Frontal cortex (tissue), 4 donors: ENCODE measurements at places on chromosomes 4 and X.
A peak's percentile ranks its signal among the peaks of the same experiment; 100 is the strongest.

- no peak for DNase-seq
Observed at GRCh38 chr4:38684271-38684670, 20.3 kb downstream of the KLF3 start.

GRCh38 chr4:80335554-80336358, at the start of gene CFAP299:
Gene CFAP299, plus strand, starts transcription at chr4:80335730.
- DNase-seq, result peak; percentile 40

GRCh38 chr4:52750819-52751486, at the start of gene ERVMER34-1:
Gene ERVMER34-1, minus strand, starts transcription at chr4:52751425. Its CDS starts 5,905 bp downstream, at chr4:52745520.
- peak; percentile 22 for DNase-seq

DNA sequence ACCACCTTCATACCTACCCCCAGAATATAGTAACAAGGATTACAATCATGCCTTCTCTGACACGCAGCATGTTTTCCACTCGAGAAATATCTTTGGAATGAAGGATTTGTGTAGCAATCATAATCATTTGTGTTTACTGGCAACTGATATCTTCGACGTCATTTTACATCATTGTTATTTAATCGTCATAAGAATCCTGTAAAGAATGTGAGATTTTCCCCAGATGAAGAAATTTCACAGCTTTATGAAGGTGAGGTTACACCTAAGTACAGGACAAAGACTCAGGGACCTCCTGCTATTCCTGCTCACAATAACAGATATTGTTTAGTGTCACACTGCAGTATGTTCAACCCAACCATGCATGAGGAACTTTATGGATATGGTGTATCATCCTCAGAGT, 198.2 kb upstream of the LDB2 start:
- DNase-seq, result no peak

DNA sequence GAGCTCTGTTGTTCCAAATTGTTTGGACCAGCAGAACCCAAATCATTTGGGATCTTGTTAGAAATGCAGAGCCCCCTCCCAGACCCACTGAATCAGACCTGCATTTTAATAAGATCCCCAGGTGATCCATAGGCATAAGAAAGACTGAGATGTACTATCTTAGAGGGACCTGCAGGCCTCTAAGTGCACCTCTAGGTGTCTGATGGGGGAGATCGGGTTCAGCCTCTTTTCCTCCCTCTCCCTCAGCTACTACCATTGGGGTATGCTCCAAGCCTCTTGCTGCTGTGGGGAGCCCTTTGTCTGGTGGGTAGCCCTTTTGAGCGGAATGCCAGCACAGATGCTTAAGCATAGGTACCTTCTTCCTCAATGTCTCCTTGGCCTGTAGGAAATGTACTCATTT, 63.8 kb upstream of the RPS6KA3 start:
- DNase-seq, result no peak

DNA sequence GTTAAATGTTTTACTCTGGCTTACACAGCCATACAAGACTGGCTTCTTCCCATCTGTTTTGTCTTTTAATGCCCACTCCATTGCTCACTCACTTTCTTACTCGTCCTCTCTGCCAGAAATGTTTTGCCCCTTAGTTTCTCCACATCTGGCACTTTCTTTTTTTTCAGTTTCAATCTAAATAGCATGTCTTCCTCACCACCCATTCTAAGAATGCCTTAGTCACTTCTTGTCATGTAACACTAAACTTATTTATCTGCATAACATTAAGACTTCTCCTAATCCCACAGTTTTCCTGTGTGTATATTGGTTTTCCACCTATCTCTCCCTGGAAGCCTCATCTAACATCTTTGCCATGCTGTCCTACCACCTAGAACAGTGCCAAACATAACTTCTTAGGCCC, 119.3 kb downstream of the ADAMTS3 start:
- no peak for DNase-seq

GRCh38 chr4:107153228-107153627, 117.1 kb upstream of the DKK2 start:
- DNase-seq, result no peak

DNA sequence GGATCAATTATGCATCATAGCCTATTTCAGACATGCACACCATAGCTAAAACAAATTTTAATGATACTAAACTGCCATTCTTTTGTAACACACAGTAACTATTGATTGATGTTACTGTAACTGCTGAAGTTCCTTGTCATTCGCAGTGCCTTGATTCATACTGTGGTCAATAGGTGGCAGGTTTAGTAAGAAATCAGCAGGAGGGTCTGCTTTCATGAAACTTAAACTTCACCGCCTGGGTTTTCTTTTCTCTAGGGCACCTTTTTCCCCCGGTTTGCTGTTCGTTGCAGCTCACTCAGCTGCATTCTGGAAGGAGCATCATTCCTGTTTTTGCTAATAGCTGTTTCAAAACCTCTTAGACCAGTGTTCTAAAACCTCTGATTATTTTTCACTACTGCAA, 88.1 kb downstream of the RPA4 start:
- no peak for DNase-seq

- DNase-seq, result no peak
Observed at GRCh38 chr4:55610381-55610780, 18.3 kb upstream of the PDCL2 start.

GRCh38 chr4:8719421-8719820, 126.9 kb downstream of the CPZ start:
- no peak for DNase-seq

DNA sequence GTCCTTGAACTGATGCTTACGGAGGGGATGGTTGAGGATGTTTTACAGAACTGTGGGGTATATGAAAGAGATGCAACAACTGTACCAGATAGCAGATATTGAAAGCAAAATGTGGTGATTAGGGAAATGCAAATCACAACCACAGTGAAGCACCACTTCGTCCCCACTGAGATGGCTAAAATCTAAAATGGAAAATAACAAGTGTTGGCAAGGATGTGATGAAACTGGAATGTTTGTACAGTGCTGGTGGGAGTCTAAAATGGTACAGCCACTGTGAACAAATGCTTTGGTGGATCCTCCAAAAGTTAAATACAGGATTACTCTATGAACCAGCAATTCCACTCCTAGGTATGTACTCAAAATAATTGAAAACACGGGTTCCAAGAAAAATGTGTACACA, 22.9 kb downstream of the XG start:
- DNase-seq, result no peak

DNA sequence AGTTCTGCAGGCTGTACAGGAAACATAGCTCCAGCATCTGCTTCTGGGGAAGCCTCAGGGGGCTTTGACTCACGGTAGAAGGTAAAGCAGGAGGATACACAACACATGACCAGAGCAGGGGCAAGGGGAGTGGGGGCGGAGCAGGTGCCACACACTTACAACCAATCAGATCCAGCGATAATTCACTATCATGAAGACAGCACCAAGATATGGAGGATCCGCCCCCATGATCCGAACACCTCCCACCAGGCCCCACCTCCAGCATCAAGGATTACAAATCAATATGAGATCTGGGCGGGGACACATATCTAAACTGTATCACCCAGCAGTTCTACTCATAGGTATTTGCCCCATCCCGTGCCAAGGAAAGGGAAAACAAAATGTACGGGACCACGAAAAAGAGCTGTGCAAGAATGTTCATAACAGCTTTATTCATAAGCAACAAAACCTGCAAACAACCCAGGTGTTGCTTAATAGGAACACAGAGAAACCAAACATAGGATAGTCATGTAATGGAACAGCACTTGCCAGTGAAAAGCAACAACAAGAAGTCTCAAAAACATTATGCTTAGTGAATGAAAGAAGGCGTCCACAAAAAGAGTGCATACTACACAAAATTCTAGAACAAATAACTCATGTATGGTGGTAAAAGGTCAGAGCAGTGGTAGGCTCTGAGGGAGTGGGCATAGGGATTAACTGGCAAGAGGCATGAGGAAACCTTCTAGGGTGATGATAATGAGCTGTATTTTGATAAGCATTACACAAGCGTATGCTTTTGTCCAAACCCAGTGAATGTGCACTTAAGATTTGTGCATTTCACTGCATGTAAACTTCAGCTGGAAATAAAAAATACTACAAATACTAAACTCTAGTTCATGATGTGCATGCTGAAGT, 130.9 kb upstream of the FAM9B start:
- no peak for DNase-seq

- DNase-seq, result no peak
Observed at GRCh38 chr4:33626221-33626620, 2618.1 kb downstream of the ARAP2 start.

DNA sequence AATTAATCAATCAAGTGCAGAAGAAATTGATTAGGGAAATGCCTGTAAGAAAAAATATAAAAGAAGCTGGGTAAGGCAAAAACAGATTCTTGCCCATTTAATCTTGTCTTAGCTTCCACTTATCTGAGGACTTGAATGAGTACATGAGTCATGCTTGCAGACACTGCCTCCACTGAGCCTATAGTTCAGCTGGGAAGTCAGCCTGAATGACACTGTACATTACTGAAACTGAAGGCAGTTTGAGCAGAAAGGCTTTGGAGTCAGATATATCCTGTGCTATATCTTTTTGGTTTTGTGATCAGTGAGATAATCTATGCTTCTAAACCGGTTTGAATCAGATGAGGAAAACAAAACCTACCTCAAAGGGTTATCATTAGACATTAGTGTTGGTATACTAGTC, 61.3 kb downstream of the NUDT11 start:
- DNase-seq, result no peak

- no peak for DNase-seq
Observed at GRCh38 chrX:119475389-119476101, 7.3 kb downstream of the SLC25A5 start.

DNA sequence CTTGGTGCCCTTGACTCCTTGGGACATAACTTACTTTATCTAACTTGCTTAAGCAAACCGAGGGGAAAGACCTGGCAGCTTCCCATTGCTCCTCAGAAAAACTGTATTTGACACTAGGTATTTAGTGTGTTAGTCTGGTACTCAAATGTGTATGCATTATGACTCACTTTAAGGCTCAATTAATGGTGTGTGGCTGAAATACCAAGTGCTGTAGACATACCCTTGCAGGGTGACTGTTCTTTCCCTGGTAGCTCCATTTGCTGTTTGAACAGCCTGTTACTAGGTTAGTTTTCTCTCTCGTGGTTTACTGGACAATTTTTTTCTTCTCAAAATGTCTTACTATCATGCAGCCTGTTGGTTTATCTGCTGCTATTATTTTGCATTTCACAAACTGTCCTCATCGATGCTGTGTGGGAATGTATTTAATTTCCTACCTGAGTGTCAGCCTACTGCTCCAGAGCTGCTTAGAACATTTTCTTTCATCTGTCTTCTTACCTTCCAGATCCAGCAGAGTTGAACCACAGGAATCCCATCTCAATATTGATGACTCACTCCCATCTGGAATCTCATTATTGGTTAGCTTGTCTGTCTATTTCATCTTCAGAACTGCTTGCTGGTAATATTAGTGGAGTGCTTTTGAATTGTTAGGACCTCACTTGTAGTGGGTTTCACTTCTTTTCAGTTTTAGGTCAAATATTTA, 158.0 kb upstream of the FAT1 start:
- no peak for DNase-seq

DNA sequence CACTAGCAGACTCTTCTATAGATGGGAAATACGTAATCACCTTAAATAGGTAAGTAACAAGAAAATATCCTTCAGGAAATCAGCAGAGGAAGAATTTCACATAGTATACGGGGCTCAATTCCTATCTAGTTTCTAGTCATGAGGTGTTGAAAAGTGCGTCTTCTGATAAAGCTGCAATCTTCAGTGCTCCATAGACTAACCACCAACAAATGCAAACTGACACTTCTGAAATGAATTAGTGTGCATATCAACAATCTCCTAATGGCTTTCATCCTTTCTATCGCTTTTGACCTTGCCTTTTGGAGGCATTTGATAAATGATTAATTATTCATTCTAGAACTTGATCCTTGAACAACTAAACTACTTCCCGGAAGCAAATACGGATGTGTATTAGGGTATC, 2306.6 kb upstream of the AGA start:
- DNase-seq, result no peak
